ENCODE measurements at places on chromosomes 2 and 18. TPM values are rescaled to one million over a fixed set of nuclear protein-coding genes. Genes with fewer than 3 reads are reported as not detected.

GRCh38 chr2:235070063-235070706 is 118.4 kb downstream of the SH3BP4 start:
- no peak overlapping the region for H3K4me3 ChIP-seq
- H3K27me3 ChIP-seq = no peaks in the 10 kb centered on the region
- DNase-seq = peak; percentile 56
- no peaks in the 10 kb centered on the region for H3K36me3 ChIP-seq

GRCh38 chr18:7946734-7947377 is 379.7 kb downstream of the PTPRM start:
- H3K4me3 ChIP-seq = peak overlapping the region; percentile 64
- H3K27ac ChIP-seq = peak overlapping the region; percentile 68
- H3K36me3 ChIP-seq = no peaks in the 10 kb centered on the region
- peaks cover 30% of the 10 kb centered on the region for H3K4me1 ChIP-seq
- no peaks in the 10 kb centered on the region for H3K27me3 ChIP-seq
- peak; percentile 75 for DNase-seq

DNA sequence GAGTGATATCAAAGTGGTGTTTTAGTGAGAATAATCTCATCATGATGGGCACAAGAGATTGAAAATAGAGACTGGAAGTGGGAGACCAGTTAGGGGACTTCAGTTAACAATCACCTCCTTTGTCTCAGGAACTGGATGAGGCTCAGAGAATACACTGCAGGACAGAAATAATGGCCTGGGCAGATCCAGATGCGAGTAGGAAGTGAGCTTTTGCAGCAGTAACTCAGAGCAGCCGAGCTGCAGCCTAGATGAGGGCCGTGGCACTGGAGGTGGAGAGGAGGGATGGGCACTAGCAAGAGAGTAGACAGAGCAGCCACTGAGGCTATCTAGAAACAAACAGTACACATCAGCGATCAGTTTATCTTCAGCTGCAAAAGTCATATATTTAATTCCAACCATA is 48.6 kb downstream of the CYB5A start:
- H3K27ac ChIP-seq = no peak overlapping the region
- no peaks in the 10 kb centered on the region for H3K4me1 ChIP-seq
- no peaks in the 10 kb centered on the region for H3K36me3 ChIP-seq
- no peak for DNase-seq

GRCh38 chr18:58310517-58310916 is 266.5 kb downstream of the NEDD4L start:
- H3K27ac ChIP-seq = no peak overlapping the region
- DNase-seq = no peak
- peaks cover 10% of the 10 kb centered on the region for H3K27me3 ChIP-seq
- no peak overlapping the region for H3K4me3 ChIP-seq
- H3K4me1 ChIP-seq = peaks cover 14% of the 10 kb centered on the region

- H3K27ac ChIP-seq = peak overlapping the region; percentile 15
- peaks cover 11% of the 10 kb centered on the region for H3K4me1 ChIP-seq
- DNase-seq = peak; percentile 90
- H3K27me3 ChIP-seq = peaks cover 9% of the 10 kb centered on the region
Observed at GRCh38 chr18:62485684-62486083, 37.1 kb upstream of the ZCCHC2 start.

DNA sequence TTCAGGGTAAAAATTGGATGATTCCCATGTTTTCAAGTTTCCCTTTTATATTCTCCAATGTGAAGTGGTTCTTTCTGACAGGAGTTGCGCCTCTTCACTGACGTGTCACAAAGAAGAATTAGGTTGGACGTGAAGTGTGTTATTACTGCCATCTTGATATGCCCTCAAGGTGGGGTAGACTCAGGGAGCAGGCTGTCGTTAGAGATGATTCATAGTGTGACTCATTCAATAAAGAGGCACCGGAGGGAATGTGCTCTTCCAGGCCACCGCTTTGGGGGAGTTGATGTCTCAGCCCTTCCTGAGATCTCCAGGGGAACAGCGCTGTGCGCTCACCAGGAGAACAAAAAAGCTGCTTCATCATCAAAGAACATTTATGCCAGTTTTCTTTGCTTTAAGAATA is 3.6 kb upstream of the DGKD start:
- peak overlapping the region; percentile 48 for H3K27ac ChIP-seq
- H3K4me1 ChIP-seq = peaks cover 8% of the 10 kb centered on the region
- peak; percentile 95 for DNase-seq
- H3K36me3 ChIP-seq = no peaks in the 10 kb centered on the region
- H3K27me3 ChIP-seq = 0 out of 2 replicates have a peak, but pooled peaks cover 3% of the 10 kb centered on the region
- H3K4me3 ChIP-seq = 0 out of 2 replicates have a peak overlapping the region, but pooled peaks have one; percentile 17

DNA sequence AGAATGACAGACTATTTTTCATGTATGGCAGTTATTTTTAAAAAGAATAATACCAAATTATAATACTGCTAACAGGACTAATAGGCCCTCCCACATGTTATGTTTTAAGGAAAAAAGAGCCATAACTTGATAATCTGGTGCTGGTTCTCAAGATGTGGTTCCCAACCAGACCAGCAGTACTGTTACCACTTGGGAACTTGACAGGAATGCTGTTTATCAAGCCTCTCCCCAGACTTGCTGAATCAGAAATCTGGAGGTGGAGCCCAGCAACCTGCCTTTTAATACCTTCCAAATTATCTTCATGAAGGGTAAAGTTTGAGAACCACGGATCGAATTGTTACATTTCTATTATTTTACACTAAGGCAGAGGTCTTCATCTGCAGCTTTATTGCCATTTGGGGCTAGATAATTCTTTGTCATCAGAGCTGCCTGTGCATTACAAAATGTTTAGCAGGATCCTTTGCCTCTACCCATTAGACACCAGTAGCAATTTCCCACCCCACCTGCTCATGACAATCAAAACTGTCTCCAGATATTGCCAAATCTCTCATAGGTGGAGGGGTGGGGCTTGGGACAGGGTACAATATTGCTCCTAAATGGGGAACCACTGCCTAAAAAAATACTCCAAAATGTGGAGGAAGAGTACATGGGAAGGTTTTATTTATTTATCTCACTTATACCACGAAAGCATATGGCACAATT is 629.6 kb downstream of the ARHGAP15 start:
- H3K27me3 ChIP-seq = no peaks in the 10 kb centered on the region
- no peak overlapping the region for H3K4me3 ChIP-seq
- no peak for DNase-seq
- H3K4me1 ChIP-seq = no peaks in the 10 kb centered on the region
- no peaks in the 10 kb centered on the region for H3K36me3 ChIP-seq

DNA sequence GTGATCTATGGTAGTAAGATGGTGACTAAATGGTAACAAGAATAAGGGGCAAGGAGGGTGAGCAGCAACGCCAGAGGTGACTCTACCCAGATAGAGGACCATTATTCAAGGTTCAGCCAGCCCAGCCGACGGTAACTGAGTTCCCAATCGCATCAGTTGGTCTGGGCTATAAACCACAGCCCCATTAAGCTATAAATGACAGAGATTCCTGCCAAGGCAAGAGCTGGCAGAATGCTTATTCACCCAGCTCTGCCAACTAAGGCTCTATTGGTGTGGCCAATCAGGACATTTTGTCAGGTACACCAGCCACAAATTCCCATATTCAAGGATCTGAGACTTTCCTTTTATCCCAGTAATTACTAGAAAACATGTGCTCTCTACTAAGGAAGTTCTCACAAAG is 3.6 kb downstream of the CHN1 start:
- no peaks in the 10 kb centered on the region for H3K36me3 ChIP-seq
- H3K27me3 ChIP-seq = peaks cover 6% of the 10 kb centered on the region
- no peak overlapping the region for H3K27ac ChIP-seq
- H3K4me3 ChIP-seq = no peak overlapping the region
- peaks cover 22% of the 10 kb centered on the region for H3K4me1 ChIP-seq
- DNase-seq = no peak

GRCh38 chr2:105597806-105598803 is 146.6 kb upstream of the NCK2 start:
- H3K36me3 ChIP-seq = no peaks in the 10 kb centered on the region
- H3K4me1 ChIP-seq = no peaks in the 10 kb centered on the region
- DNase-seq = peak; percentile 24
- no peak overlapping the region for H3K27ac ChIP-seq
- peaks cover 7% of the 10 kb centered on the region for H3K27me3 ChIP-seq

DNA sequence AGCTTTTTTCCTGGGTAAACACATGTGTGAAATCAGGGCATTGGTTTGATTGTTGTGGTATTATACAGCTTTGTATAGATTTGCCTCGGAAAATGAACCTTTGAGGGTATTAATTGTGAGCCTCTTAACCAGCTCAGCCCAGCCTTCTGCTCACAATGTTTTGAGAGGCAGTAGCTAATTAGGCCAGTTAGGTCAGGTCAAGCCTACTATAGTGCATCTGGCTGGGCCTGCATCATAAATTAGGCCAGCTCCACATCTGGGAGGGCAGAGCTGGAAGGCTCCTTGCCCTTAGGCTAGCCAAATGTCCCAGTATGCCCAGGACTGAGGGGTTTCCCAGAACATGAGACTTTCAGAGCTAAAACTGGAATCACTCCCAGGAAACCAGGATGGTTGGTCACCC is 43.0 kb downstream of the LRATD1 start:
- no peaks in the 10 kb centered on the region for H3K4me1 ChIP-seq
- no peak overlapping the region for H3K27ac ChIP-seq
- no peaks in the 10 kb centered on the region for H3K36me3 ChIP-seq
- H3K27me3 ChIP-seq = no peaks in the 10 kb centered on the region
- H3K4me3 ChIP-seq = no peak overlapping the region

- no peak overlapping the region for H3K27ac ChIP-seq
- no peaks in the 10 kb centered on the region for H3K4me1 ChIP-seq
- peaks cover 94% of the 10 kb centered on the region for H3K27me3 ChIP-seq
- no peak overlapping the region for H3K4me3 ChIP-seq
Observed at GRCh38 chr2:119156891-119157773, 1.4 kb downstream of the C1QL2 start.

- H3K4me3 ChIP-seq = no peak overlapping the region
- H3K36me3 ChIP-seq = no peaks in the 10 kb centered on the region
- no peaks in the 10 kb centered on the region for H3K27me3 ChIP-seq
- peak; percentile 31 for DNase-seq
- no peak overlapping the region for H3K27ac ChIP-seq
Observed at GRCh38 chr2:190382851-190383250, 25.3 kb upstream of the MFSD6 start.

GRCh38 chr2:41400088-41400665 is 647.6 kb upstream of the PKDCC start:
- no peak overlapping the region for H3K27ac ChIP-seq
- no peaks in the 10 kb centered on the region for H3K36me3 ChIP-seq
- no peaks in the 10 kb centered on the region for H3K4me1 ChIP-seq
- no peaks in the 10 kb centered on the region for H3K27me3 ChIP-seq
- H3K4me3 ChIP-seq = no peak overlapping the region

GRCh38 chr2:138239902-138240491 is 261.6 kb upstream of the SPOPL start:
- peak; percentile 3 for DNase-seq
- H3K4me1 ChIP-seq = peaks cover 17% of the 10 kb centered on the region
- H3K4me3 ChIP-seq = no peak overlapping the region
- no peaks in the 10 kb centered on the region for H3K36me3 ChIP-seq
- H3K27ac ChIP-seq = no peak overlapping the region
- H3K27me3 ChIP-seq = no peaks in the 10 kb centered on the region

DNA sequence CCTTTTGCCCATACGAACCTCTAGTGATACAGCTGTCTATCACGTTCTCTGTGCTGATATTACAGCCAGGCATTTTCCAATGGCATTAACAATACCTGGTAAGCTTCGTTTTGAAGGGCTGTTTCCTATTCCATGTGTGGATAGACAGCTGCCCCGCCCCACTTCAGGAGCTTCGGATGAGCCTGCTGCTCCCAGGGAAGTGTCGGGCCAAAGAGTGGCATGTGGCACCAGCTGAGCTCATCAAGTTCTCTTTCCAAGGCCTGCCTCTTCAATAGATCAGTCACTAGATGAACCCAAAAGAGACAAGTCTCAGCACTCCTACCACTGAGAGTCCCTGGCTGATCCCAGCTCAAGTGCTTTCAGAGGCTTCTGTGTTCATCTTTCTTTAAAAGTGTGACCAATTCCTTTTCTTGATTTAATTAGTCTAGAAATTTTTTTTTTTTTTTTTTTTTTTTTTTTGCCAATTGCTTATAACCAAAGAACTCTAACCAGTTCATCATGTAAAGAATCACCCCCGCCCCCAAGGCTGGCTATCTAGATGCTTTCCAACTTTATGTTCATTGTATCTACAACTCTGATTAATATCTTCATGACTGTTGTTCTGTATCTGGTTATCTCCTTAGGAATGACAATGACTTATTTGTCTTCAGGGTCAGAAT is 46.6 kb downstream of the HDAC4 start:
- H3K27ac ChIP-seq = no peak overlapping the region
- H3K36me3 ChIP-seq = no peaks in the 10 kb centered on the region
- peaks cover 21% of the 10 kb centered on the region for H3K4me1 ChIP-seq
- DNase-seq = no peak
- no peaks in the 10 kb centered on the region for H3K27me3 ChIP-seq

- peaks cover 13% of the 10 kb centered on the region for H3K4me1 ChIP-seq
- peaks cover 90% of the 10 kb centered on the region for H3K36me3 ChIP-seq
- no peak overlapping the region for H3K27ac ChIP-seq
- DNase-seq = peak; percentile 49
Observed at GRCh38 chr18:45871431-45872084, 46.1 kb downstream of the SIGLEC15 start.

GRCh38 chr2:196337208-196337953 is 166.0 kb upstream of the STK17B start:
- no peaks in the 10 kb centered on the region for H3K27me3 ChIP-seq
- no peak overlapping the region for H3K27ac ChIP-seq
- peak; percentile 74 for DNase-seq
- peaks cover 18% of the 10 kb centered on the region for H3K4me1 ChIP-seq

DNA sequence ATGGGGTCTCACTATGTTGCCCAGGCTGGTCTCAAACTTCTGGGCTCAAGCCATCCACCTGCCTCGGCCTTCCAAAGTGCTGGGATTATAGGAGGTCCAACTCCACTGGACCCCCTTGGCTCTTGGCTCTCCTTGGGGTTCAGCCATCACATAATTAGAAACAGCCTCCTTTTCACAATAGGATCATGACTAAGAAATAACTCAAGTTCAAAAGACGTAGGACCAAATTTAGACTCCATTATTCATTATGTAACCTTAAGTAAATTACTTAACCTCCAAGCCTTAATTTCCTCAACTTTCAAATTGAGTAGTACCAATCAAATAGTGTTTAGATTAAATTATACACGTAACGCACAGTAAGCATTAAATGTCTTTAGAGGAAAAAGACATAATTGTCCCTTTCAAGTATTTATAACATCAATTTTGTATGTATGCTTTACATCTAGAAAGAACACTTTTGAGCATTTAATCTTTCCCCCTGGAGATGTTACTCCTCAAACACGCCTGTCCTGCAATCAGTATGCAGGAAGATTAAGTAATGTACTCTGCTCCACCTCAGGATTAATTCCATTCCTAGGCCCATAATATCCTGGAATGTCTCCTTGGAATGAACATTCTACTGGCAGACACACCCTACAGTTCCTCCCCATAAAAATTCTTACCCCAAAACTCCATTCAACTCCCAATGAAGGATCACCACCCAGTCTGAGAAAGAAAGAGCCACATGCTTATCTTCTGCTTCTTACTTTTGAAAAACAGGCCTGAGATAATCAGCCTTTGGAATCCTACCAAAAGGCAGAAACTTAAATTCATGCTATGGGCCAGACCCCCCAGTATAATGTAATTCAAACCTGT is 49.1 kb downstream of the COBLL1 start:
- H3K27ac ChIP-seq = peak overlapping the region; percentile 0
- no peaks in the 10 kb centered on the region for H3K27me3 ChIP-seq
- no peaks in the 10 kb centered on the region for H3K36me3 ChIP-seq
- DNase-seq = peak; percentile 28
- H3K4me3 ChIP-seq = no peak overlapping the region

The HOXD11 gene
- polyA plus RNA-seq = 27.7 TPM

The FAM228A gene
- polyA plus RNA-seq = not detected

The AOX1 gene
- 20.5 TPM for polyA plus RNA-seq

The POTEC gene
- polyA plus RNA-seq = not detected

Measured in GM23248 (cell line).